GM12865 (cell line): ENCODE measurements at places on chromosomes 6 and 20.

DNA sequence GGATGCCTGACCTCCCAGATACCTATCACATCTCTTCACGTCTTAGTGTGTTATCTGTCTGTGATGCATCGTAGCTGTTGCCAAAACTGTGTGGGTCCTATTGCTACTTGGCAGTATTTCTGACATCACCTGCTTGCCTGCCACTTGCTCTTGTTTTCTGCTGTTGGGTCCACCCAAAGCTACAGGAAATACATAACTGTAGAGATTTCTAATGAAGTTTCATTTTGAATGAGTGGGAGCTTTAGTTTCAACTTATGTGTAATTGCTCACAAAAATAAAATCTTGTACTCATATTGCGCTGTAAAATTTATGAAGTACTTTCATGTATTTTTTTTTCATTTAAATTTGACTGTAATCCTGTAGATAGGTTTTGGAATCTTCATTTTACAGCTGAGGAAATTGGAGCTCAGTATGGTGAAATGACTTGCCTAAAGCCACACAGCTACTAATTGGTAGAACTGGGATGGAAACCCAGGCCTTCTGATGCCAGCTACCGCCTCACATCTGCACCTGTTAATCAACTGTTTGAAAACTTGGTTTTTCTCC is 113.6 kb upstream of the MAN1A1 start:
- peak; percentile 88 for DNase-seq

- DNase-seq: no peak
Observed at GRCh38 chr20:51346686-51347485, 195.6 kb downstream of the NFATC2 start.

DNA sequence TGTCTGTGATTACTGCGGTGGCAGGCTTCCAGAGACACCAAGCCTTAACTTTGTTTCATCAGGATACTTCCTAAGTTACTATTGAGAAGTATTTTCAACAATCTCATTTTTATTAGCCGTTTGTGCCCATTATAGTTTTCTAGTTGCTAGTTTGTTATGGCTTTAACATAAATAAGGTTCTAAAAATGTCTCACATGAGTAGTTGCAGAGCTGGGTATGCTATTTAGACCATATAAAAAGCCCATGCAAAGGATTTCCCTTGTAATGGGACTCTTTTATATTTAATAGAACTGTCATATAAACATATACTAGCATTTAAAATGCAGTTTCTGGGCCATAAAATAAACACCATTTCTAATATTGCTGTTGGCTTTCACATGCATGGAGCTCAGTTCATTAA is 205.3 kb upstream of the TCF21 start:
- DNase-seq: no peak

GRCh38 chr6:89071036-89071435 is 9.5 kb upstream of the PNRC1 start:
- DNase-seq: no peak

GRCh38 chr6:153856929-153857376 is 182.1 kb upstream of the OPRM1 start:
- no peak for DNase-seq

GRCh38 chr6:108453601-108454185 is 107.0 kb upstream of the FOXO3 start:
- peak; percentile 26 for DNase-seq

DNA sequence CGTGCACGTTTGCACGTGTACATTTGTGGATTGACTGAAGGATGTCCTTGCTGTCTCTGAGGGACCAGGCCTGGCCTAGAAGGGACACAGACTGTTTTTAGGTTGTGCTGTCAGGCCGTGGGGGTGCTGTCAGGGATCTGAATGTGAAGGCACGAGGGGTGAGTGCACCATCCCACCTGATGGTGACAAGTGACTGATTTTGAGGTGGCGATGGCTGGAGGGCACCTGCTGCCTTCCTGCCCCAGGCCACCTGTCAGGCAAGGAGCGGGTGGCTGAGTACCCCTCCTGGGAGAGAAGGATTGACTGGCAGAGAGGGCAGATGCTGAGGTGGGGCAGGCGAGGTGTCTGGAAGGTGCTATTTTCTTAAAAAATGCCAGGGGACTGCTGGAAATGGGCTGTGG is 1.2 kb downstream of the RAB44 start:
- no peak for DNase-seq
